ENCODE measurements at places on chromosomes 5 and 9.

DNA sequence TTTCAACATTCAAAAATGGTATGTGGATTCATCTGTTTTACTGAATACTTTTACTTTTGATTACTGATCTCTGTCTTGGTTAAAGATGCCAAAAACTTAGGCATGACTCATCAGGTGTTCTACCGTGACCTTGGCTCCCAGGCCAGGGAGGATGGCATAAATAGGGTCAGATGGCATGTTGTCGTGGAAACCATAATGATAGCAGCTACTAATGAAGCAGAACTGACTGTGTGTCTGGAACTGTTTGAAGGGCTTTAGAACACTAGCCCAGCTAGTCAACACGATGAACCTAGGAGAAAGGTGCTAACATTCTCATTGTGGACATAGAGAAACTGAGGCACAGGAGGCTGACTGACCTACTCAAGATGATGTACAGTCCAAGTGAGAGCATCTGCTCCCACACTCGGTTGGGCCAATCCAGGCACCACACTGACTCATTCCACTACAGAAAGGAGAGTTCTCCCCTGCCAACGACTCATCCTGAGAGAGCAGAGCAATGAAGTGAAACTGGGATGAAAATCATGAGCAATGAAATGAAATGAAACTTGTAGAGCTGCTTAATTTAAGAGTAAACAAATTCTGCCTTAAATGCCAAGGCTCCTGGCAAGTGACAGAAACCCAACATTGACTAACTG is 116.0 kb downstream of the TENT4A start:
- peak; percentile 60 for DNase-seq

DNA sequence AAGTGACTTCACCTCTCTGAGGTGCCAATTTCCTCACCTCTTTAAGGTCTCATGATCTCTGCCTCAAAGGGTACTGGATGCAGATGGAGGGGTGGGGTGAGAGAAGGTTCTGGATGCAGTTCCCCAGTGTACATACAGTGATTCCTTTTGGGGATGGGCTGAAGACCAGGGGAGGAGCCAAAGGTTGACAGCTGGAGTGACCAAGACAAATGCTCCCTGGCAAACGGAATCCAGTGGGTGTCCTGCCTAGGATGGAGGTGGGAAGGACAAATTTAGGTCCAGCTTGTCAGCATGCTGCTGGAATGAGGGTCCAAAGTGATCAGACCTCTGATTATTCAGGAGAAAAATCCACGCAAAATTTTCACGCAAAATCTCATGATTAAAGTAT is 7.3 kb upstream of the LMX1B start:
- DNase-seq: no peak

DNA sequence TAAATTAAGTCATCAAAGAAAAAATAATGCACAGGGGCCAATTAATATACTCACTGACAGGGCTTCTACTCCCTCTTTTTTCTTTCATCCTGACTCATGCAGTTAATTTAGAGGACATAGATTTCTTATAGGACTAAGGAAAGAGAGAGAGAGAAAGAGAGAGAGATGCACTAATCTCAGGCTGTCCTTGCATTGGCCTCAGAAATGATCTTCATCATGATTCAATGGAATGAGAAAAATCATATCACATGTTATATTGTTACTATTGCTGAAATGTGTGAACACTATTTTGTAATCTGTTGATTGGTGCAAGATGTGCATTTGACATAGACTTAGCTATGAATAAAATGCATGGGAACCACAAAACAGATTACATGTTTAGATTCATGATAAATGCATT is 608.3 kb upstream of the NUDT12 start:
- no peak for DNase-seq

GRCh38 chr5:5381310-5381913 is 41.1 kb upstream of the ICE1 start:
- no peak for DNase-seq

- no peak for DNase-seq
Observed at GRCh38 chr5:16067415-16067814, 112.2 kb downstream of the MARCHF11 start.

DNA sequence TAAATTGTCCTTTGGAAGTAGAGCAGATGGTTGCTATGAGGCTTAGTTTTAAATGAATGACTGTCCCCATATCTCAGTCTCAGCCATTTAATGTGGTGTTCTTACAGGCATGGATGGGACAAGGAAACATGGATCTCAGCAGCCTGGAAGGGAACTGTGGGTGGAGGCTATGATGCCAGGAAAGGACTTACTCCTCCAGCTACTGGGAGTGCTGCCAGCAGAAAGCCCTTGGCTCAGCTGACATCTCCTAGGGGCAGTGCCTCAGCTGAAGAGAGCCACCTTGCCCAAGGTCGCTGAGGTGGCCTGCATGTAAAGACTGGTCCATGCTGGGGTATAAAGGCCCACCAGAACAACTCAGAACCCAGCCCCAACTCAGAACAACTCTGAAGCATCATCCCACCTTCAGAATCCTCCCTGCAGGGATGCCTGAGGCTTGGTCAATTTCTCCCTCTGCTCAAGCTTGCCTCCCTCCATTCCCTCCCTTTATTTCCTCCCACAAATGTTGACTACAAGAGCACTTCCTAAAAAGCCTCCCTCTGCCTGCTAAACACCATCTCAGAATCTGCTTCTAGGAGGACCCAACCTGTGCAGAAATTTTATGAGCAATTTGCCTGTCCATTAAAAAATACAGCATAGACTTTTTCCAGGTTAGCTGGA is 1.8 kb upstream of the PDE8B start:
- no peak for DNase-seq

GRCh38 chr5:145408048-145408341 is 427.1 kb downstream of the PRELID2 start:
- DNase-seq: no peak
